ENCODE measurements at places on chromosomes 5 and 9. TPM values are rescaled to one million over a fixed set of nuclear protein-coding genes. Genes with fewer than 3 reads are reported as not detected.

DNA sequence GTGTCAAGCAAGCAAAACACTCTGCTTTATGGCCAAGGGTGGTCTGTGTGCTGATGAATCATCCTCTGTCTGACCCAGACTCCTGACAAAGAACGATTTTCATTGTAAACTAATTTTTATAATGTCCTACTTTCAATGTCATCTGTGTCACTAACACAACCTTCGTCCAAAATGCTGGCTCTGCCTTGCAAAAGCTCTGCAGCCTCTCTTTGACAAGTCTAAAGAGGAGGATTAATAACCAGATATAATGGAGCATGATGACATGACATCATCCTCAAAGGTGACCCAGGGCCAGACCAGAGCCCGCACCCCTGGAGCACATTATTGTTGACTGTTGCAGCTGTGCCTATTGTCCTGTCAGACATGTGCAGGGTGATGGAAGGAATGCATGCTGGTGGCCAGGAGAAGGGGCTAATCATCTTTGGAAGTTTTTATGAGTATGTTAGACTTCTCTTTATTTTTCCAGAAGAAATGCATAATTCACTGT lies 589.4 kb downstream of the NR2F1-AS1 start:
- no peaks in the 10 kb centered on the region for H3K27me3 ChIP-seq
- H3K4me1 ChIP-seq = no peaks in the 10 kb centered on the region
- no peak overlapping the region for H3K4me3 ChIP-seq
- no peaks in the 10 kb centered on the region for H3K36me3 ChIP-seq
- no peak for DNase-seq

GRCh38 chr5:129356846-129357245 lies 103.3 kb upstream of the ADAMTS19 start:
- no peaks in the 10 kb centered on the region for H3K4me1 ChIP-seq
- no peak overlapping the region for H3K4me3 ChIP-seq
- H3K27ac ChIP-seq = no peak overlapping the region
- no peak for DNase-seq

DNA sequence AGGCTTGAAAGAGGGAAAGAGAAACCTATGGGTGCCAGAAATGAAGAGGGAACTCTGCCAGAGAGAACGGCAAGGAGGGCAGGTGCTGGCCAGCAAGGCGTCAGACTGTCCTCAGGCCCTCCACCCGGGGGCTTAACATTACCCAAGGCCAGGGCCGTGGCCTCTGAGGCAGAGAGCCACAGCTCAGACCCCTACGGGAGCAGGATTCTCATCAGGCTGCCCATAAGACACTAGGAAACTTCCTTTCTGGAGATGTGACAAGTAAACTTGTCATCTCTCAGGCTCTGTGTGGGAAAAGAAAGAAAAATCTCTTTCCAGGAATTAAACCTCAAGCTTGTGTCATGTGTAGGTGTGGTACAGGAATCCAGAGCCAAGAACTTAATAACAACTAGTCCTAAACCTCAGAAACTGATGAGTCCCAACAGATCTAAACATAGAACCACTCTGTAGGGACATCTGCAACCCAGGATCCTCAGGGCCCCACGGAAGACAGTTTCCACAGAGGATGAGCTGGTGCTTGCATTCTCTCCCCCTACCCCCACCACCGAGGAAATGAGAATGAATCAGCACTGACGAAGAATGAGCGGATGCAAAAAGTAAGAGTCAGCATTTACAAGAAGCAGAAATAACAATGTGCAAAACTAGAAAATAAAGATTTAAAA lies 74.3 kb downstream of the DCP2 start:
- H3K4me1 ChIP-seq = peaks cover 4% of the 10 kb centered on the region
- no peak overlapping the region for H3K4me3 ChIP-seq
- no peaks in the 10 kb centered on the region for H3K27me3 ChIP-seq
- no peaks in the 10 kb centered on the region for H3K36me3 ChIP-seq
- DNase-seq = peak; percentile 38
- H3K27ac ChIP-seq = no peak overlapping the region

DNA sequence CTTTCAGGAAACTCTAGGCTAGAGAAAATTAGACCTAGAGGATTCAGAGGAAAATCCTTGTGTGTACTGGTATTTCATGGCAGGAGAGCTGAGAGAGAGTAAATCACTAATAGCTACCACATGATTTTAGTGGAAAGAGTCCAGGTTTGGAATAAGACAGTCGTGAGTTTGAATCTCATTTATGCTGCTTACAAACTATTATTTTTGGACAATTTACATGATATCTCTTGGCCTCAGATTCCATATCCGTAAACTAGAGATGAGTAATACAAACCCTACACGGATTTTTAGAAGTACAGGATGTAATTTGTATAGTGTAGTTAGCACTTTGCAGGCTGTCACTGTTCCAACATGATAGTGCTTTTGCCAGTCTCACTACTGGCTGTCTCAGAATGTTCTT lies 2.7 kb downstream of the IL31RA start:
- no peak overlapping the region for H3K27ac ChIP-seq
- peaks cover 51% of the 10 kb centered on the region for H3K4me1 ChIP-seq
- no peaks in the 10 kb centered on the region for H3K27me3 ChIP-seq
- DNase-seq = no peak

- H3K4me1 ChIP-seq = no peaks in the 10 kb centered on the region
- no peaks in the 10 kb centered on the region for H3K27me3 ChIP-seq
- no peak overlapping the region for H3K27ac ChIP-seq
- H3K36me3 ChIP-seq = no peaks in the 10 kb centered on the region
These were observed 63.5 kb downstream of the MPDZ start for GRCh38 chr9:13215791-13216554.

- H3K36me3 ChIP-seq = no peaks in the 10 kb centered on the region
- H3K27me3 ChIP-seq = peaks cover 4% of the 10 kb centered on the region
- H3K4me1 ChIP-seq = peaks cover 18% of the 10 kb centered on the region
- no peak overlapping the region for H3K27ac ChIP-seq
- no peak for DNase-seq
These were observed 205.5 kb upstream of the CDKN2B start for GRCh38 chr9:22214497-22215031.

DNA sequence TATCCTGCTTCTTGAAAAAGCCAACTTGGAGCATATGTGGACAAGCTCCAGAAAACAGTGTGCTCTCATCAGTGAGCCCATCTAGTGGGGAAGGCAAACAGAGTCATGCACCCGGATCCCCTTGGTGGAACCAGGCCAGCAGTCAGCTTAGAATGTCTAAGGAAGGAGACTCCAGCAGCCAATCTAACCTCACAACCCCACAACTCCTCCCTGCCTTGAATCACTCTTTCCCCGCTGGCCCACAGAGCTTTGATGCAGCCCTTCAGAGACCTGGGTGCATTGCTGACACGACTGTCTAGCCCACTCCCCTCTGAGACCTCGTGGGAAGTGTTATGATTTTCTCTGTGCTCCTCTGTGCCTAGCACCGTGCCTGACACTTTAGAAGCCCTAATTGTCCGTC lies 623.7 kb downstream of the BNC2 start:
- no peaks in the 10 kb centered on the region for H3K4me1 ChIP-seq
- no peak overlapping the region for H3K27ac ChIP-seq
- DNase-seq = no peak
- no peaks in the 10 kb centered on the region for H3K27me3 ChIP-seq
- H3K4me3 ChIP-seq = no peak overlapping the region

GRCh38 chr9:133967024-133967741 lies 24.9 kb downstream of the VAV2 start:
- no peak overlapping the region for H3K27ac ChIP-seq
- no peak overlapping the region for H3K4me3 ChIP-seq
- H3K36me3 ChIP-seq = no peaks in the 10 kb centered on the region

DNA sequence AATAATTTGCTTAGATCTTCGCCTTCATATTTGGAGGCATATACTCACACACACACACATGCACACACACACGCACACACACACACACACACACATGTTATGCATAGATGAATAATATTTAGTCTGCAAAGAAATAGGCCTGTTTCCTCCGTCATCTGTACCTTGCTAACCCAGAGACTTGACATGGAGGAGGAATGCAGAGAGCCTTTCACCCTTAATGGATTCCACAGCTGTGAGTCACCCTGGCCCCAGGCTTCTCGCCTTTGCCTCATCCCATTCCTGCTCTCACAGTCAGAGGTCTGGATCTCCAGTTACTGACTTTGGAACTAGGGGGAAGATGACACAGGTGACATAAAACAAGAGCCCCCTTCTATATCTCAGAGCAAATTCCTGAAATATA lies 29.7 kb downstream of the ZNF462 start:
- H3K4me1 ChIP-seq = no peaks in the 10 kb centered on the region
- no peak for DNase-seq
- H3K4me3 ChIP-seq = no peak overlapping the region
- no peak overlapping the region for H3K27ac ChIP-seq

GRCh38 chr5:177478711-177479646 lies 5.5 kb upstream of the DBN1 start:
- DNase-seq = peak; percentile 73
- no peak overlapping the region for H3K4me3 ChIP-seq
- peak overlapping the region; percentile 94 for H3K27ac ChIP-seq
- H3K36me3 ChIP-seq = peaks cover 5% of the 10 kb centered on the region

- no peaks in the 10 kb centered on the region for H3K36me3 ChIP-seq
- H3K4me1 ChIP-seq = no peaks in the 10 kb centered on the region
- H3K27me3 ChIP-seq = no peaks in the 10 kb centered on the region
- no peak overlapping the region for H3K4me3 ChIP-seq
These were observed 275.1 kb upstream of the MPDZ start for GRCh38 chr9:13554626-13555025.

GRCh38 chr9:33404788-33405362 lies 2.5 kb upstream of the AQP7 start:
- no peak overlapping the region for H3K27ac ChIP-seq
- DNase-seq = no peak
- no peaks in the 10 kb centered on the region for H3K36me3 ChIP-seq
- no peaks in the 10 kb centered on the region for H3K27me3 ChIP-seq
- no peak overlapping the region for H3K4me3 ChIP-seq

- DNase-seq = peak; percentile 34
- no peak overlapping the region for H3K27ac ChIP-seq
- no peak overlapping the region for H3K4me3 ChIP-seq
- peaks cover 43% of the 10 kb centered on the region for H3K4me1 ChIP-seq
- H3K36me3 ChIP-seq = peaks cover 2% of the 10 kb centered on the region
- H3K27me3 ChIP-seq = no peaks in the 10 kb centered on the region
These were observed 42.1 kb upstream of the GNAQ start for GRCh38 chr9:78073722-78074121.

- H3K4me1 ChIP-seq = peaks cover 14% of the 10 kb centered on the region
- DNase-seq = no peak
- H3K27me3 ChIP-seq = peaks cover 65% of the 10 kb centered on the region
- H3K27ac ChIP-seq = no peak overlapping the region
These were observed 4.7 kb downstream of the PRDM6 start for GRCh38 chr5:123093601-123094236.

DNA sequence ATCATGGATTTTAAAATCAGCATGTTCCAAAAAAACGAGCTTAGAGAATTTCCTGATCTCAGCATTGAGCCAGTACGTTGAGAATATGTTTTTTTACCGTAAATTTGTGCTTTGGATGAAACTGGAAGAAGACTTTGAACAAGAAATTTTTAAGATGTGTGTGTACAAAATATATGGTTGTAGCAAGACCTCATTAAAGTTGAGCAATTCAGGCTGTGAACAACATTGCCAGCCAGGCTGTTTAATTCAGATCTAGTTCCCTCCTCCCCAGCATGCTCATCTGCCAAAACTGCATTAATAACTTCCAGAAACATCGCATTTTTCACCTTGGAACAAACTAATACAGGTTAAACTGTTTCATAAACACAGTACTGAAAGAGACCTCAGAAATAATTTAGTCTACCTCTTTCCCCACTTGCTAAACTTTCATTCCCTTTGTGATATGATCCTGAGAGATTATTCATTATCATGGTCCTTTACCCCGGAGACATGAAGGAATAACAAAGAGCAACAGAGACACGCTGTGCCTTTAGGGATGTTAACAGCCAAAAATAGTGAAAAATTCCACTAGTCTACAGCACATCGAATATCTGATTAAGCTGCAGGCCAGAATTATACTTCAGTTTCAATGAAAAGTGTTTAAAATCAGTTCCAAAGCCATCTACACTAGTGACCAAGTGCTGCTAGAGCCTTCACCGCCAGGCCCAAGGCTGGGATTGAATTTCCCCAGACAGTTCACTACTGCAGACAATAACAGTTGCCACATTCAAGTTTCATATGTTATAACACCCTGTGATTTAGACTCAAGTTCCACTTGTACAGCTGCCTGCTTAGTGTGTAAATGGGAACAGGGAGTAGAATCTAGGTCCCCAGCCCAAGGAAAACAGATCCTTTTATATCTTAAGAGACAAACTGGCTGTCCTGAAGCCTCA lies 89.6 kb downstream of the EFNA5 start:
- H3K27ac ChIP-seq = no peak overlapping the region
- no peak for DNase-seq
- H3K4me3 ChIP-seq = no peak overlapping the region
- no peaks in the 10 kb centered on the region for H3K36me3 ChIP-seq

DNA sequence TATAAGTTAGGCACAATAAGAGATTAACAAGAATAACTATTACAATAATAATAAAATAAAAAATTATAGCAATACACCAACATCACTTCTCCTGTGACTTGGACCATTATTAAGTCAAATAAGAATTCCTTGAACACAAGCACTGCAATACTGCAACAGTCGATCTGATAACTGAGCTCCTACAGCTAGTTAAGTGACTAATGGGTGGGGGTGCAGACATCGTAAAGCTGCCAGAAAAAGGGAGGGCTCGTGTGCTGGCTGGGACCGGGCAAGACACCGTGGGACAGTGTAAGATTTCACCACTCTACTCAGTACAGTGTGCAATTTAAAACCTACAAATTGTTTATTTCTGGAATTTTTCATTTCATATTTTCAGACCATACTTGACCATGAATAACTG lies 78.8 kb downstream of the SNX24 start:
- no peaks in the 10 kb centered on the region for H3K27me3 ChIP-seq
- no peak overlapping the region for H3K27ac ChIP-seq
- H3K4me1 ChIP-seq = no peaks in the 10 kb centered on the region
- H3K36me3 ChIP-seq = no peaks in the 10 kb centered on the region

- H3K4me1 ChIP-seq = peaks cover 11% of the 10 kb centered on the region
- peak; percentile 73 for DNase-seq
- no peaks in the 10 kb centered on the region for H3K36me3 ChIP-seq
- no peak overlapping the region for H3K27ac ChIP-seq
- H3K27me3 ChIP-seq = peaks cover 37% of the 10 kb centered on the region
These were observed 117.4 kb downstream of the GCNT1 start for GRCh38 chr9:76576344-76576743.

DNA sequence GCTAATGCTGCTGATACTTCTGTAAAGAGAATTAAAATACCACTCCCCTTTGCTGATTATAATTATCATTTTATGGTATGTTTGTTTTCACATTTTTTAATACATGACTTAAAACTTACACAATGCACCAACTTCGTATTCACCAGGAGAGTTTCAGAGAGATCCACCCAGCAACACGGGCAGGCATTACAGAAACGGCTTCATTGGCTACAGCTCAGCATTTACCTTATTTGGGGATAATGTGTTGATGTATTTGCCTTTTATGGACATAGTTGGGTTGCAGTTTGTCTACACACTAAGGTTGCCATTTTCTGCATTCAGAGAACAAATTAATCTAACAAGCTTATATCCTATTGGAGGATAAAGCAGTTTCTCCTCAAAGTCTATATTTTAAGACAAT lies 423.6 kb downstream of the PRDM9 start:
- no peak for DNase-seq
- H3K27ac ChIP-seq = no peak overlapping the region
- no peak overlapping the region for H3K4me3 ChIP-seq
- H3K4me1 ChIP-seq = no peaks in the 10 kb centered on the region
- H3K36me3 ChIP-seq = no peaks in the 10 kb centered on the region

Gene SCGB3A1
- not detected for total RNA-seq

Gene ASPN
- total RNA-seq = not detected

Gene DOCK8
- total RNA-seq = 110 TPM

Gene HTR4
- total RNA-seq = not detected

Gene ZDHHC11B
- total RNA-seq = not detected

Gene NPM1
- 3,194 TPM for total RNA-seq

Gene ZNF462
- total RNA-seq = 0.33 TPM

Gene ARL14EPL
- total RNA-seq = not detected

Gene ITGA2
- 2.0 TPM for total RNA-seq

Measured in activated naive CD4-positive, alpha-beta T cell treated with anti-CD3 and anti-CD28 coated beads for 36 hours (primary cell).